ENCODE measurements at places on chromosomes 6 and 20. TPM values are rescaled to one million over a fixed set of nuclear protein-coding genes. Genes with fewer than 3 reads are reported as not detected.

- no peaks in the 10 kb centered on the region for H3K27me3 ChIP-seq
- H3K4me1 ChIP-seq = no peaks in the 10 kb centered on the region
- no peak for DNase-seq
- no peak overlapping the region for H3K27ac ChIP-seq
- H3K36me3 ChIP-seq = no peaks in the 10 kb centered on the region
These were observed 1286.4 kb downstream of the EPHA7 start for GRCh38 chr6:92132957-92133356.

DNA sequence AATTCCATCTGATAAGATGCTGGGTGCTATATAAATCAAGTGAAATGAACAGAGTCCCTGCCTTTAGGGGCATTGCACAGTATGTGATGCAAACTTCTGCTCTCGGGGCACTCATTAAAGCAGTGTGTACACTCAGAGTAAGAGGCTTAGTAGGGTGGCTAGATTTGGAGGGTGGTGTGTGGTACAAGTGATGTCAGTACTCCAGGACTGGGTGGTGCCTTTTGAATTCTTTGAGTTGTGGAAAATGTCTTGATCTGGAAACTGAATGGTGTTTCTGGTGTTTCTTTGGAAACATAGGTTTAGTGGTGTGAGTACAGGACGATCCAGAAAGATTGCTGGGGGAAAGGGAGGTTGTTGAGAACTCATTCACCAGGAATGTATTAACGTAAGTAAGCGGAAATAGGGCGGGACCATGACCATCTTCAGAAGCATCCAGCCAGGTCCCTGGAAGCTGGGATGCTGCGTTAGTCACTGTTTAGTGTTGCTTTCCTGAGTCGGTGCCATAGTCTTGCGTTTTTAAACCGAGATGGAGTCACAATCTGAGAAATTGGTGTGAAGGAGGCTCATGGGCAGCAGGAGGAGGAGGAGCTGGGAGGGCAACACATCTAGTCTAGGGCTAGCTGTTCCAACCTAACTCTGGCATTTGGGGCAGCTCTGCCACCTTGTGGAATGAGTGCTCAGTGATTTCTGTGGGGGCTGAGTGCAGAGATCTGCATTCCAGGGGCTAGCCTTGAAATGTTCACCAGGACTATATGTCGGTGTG is 70.3 kb downstream of the SCAND1 start:
- H3K27me3 ChIP-seq = no peaks in the 10 kb centered on the region
- peak overlapping the region; percentile 71 for H3K27ac ChIP-seq
- peak; percentile 62 for DNase-seq
- H3K4me1 ChIP-seq = no peaks in the 10 kb centered on the region
- H3K4me3 ChIP-seq = peak overlapping the region; percentile 34
- no peaks in the 10 kb centered on the region for H3K36me3 ChIP-seq

- DNase-seq = no peak
- H3K4me3 ChIP-seq = no peak overlapping the region
- H3K4me1 ChIP-seq = no peaks in the 10 kb centered on the region
- H3K36me3 ChIP-seq = no peaks in the 10 kb centered on the region
These were observed 57.8 kb downstream of the SLC2A10 start for GRCh38 chr20:46767127-46767761.

GRCh38 chr20:16434062-16434664 is 139.1 kb downstream of the KIF16B start:
- H3K36me3 ChIP-seq = no peaks in the 10 kb centered on the region
- H3K27ac ChIP-seq = no peak overlapping the region
- no peak overlapping the region for H3K4me3 ChIP-seq
- H3K4me1 ChIP-seq = no peaks in the 10 kb centered on the region
- no peaks in the 10 kb centered on the region for H3K27me3 ChIP-seq

DNA sequence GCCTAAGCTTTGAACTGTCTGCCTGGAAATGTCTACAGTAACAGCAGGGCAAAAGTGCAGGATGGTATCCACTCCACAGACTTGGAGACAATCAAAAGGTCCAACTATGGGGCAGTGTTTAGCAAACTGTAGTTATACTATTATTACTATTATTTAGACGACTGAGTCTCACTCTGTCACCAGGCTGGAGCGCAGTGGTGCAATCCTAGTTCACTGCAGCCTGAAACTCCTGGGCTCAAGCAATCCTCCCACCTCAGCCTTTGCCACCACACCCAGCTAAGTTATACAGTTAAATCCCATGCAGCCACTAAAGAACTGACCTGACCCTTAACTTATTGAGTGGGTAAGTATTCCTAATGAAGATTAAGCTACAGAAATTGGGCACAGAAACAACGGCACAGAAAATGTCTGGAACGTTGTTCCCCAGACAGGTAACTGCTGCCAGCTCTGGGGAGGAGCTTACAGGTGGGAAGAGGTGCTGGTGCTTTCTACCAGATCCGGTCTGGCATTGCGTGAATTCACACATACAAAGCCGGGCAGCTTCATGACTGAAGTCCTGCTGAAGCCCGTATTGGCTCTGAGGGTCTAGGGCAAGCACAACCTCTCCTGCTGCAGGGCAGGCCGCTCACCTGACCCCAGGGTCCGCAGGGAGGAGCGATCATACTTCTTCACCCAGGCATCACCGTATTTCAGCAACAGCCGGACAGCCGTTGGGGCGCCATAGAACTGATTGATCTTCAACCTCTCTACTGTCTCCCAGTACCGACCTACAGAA is 27.0 kb upstream of the APMAP start:
- no peaks in the 10 kb centered on the region for H3K4me1 ChIP-seq
- H3K4me3 ChIP-seq = no peak overlapping the region
- DNase-seq = no peak
- no peaks in the 10 kb centered on the region for H3K36me3 ChIP-seq
- H3K27me3 ChIP-seq = no peaks in the 10 kb centered on the region

DNA sequence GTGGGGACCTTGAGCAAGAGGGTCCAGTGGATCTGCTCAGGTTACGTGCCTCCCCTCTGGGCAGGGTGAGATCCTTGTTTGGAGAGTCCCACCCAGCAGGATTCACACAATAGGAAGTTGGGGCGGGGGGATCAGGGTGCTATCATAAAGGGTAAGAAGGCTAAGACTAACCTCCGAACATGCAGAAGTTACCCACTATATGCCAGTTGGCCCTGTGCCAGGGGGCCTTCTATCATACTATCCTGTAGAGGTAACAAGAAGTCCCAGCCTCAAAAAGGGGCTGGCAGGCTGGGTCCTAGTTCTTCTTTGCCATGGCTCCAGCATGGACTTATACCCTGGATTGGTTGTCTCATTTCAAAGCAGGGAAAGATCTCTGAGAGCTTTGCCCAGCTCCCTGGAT is 94.1 kb downstream of the CDH26 start:
- no peak overlapping the region for H3K27ac ChIP-seq
- no peaks in the 10 kb centered on the region for H3K4me1 ChIP-seq
- H3K36me3 ChIP-seq = no peaks in the 10 kb centered on the region
- no peak overlapping the region for H3K4me3 ChIP-seq
- no peak for DNase-seq
- no peaks in the 10 kb centered on the region for H3K27me3 ChIP-seq

DNA sequence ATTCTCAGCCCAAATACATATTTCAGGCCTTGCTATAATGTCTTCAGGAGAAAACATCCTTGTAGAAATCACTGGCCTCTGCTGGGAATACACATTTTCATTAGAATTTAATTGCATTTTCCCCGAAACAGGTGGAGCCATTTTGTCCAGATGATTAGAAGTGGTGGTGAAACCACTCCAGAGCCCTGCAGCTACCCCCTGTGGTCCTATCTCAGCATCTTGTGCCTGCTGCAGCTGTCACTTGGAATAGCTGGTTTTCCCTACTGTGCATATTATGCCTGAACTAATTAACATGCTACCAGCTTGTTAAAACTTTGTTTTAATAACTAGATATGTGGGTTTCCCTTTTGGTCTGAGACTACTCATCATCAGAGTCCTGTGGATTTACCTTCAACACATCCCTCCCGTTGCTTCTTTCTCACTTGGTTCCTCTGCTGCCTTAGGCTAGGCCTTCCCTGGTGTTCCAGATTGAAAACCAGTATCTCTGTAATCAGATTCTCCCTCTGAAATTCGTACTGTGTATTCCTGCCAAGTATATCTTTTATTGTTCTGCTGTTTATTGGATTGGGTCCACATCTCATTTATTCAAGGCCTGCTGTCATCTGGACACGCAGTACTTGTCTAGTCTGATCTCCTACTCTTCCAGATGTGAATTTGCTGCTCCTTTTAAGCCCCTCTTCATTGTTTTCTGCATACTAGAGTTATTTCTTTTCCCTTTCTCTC is 15.2 kb downstream of the DNAH8 start:
- no peaks in the 10 kb centered on the region for H3K27me3 ChIP-seq
- no peak overlapping the region for H3K27ac ChIP-seq
- H3K36me3 ChIP-seq = no peaks in the 10 kb centered on the region

DNA sequence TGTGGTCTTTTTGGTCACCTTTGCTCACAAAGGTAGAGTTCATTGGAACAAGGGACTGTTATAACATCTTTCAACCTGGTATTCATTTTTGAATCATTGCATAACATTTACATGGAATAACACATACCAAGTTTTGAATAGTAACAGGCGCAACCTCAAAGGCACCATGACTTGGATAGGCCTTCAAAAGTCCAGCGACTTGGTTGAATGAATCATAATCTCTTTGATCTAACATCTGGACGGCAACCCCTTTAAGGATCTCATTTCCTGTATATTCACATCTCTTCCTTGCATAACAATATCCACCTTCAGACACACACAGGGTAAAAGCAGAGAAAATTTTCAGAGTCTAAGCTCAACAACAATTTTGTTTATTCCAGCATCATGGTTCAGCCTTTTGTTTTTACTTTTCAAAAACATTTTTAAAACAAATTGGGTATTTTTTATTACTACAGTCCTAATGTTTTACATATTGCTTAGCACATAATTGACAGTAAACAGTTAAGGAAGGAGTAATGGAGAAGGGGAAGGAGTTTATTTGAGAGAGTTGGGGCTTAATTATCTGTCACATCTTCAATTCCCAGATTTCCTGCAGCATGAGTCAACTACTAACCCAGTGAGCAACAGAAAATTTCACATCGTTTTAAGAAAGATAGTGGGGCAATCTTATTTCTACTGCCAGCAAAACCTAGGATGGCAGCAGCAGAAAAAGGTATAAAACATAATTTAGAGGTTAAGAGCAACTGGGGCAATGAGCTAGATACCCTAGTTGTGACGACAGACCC is 41.8 kb upstream of the F13A1 start:
- H3K4me1 ChIP-seq = no peaks in the 10 kb centered on the region
- H3K27ac ChIP-seq = peak overlapping the region; percentile 43
- DNase-seq = no peak
- H3K4me3 ChIP-seq = no peak overlapping the region
- no peaks in the 10 kb centered on the region for H3K36me3 ChIP-seq

GRCh38 chr20:20450521-20450920 is 82.6 kb downstream of the INSM1 start:
- no peaks in the 10 kb centered on the region for H3K4me1 ChIP-seq
- H3K27me3 ChIP-seq = no peaks in the 10 kb centered on the region
- H3K36me3 ChIP-seq = no peaks in the 10 kb centered on the region
- H3K27ac ChIP-seq = no peak overlapping the region
- no peak for DNase-seq
- no peak overlapping the region for H3K4me3 ChIP-seq

GRCh38 chr6:154395316-154395715 is 38.7 kb upstream of the IPCEF1 start:
- no peaks in the 10 kb centered on the region for H3K27me3 ChIP-seq
- no peaks in the 10 kb centered on the region for H3K36me3 ChIP-seq
- DNase-seq = no peak
- H3K27ac ChIP-seq = no peak overlapping the region

DNA sequence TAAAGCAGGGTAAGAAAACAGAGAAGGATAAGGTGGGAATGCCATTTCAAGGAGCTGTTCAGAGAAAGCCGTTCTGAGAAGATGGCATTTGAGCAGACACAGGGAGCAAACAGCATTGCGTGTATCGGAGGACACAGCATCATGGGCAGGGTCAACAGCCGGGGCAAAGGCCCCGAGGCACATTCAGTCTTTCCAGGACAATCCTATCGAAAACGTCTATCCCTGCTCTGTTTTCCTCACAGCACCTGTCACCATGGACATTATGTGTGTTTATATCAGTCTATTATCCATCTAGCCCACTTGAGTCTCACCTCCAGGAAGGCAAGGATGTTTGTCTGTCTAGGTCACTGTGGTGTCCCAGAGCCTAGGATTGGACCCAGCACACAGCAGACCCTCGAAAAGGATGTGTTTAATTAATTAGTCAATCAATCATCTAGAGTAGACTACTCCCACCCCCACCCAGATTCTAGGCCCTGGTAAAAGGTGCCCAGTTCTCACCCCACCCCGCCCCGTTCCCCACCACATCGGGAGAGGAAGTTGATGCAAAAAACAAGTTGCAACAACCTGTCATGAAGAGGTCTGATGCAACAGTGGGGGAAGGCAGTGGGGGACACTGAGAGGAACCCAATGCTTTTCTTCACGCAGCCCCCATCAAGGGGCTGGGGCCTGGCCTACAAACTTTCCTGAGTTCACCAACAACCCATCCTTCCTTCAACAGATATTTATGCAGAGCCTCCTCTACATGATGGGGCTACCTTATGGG is 66.6 kb downstream of the PREX1 start:
- no peaks in the 10 kb centered on the region for H3K27me3 ChIP-seq
- H3K36me3 ChIP-seq = no peaks in the 10 kb centered on the region
- H3K27ac ChIP-seq = peak overlapping the region; percentile 84
- no peaks in the 10 kb centered on the region for H3K4me1 ChIP-seq

DNA sequence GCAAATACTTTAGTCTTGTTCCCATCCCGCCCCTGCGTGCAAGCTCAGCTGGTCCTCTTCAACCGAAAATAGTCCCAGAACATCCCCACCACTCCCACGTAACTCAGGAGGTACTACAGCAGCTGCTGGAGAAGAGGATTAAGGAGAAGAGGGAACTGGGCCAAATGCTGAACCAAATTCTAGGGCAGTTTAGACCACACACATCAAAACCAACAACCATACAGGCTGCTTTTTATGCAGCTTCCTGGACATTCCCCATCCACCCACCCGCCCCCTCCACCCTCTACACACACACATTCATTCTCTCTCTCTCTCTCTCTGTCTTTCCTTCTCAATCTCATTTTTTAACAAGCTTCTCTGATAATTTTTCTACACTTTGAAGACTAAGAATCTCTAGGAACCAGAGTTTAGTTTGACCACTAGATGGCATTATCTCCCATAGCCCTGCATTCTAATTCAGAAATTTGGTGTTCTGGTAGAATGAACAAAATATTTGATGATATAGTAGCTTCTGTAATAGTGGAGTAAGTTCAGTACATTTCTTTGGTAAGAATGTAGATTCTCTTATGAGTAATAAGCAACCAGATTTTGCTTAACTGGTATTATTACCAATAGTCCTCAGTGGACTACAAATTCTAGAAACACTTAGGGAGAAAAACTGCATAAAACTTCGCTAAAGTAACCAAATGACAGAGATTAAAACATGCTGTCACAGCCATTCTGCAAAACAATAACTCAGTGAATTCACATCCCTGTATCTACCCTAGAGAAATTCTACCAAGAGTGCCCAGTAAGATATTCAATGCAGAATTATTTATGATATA is 52.1 kb upstream of the BEND6 start:
- no peaks in the 10 kb centered on the region for H3K27me3 ChIP-seq
- no peaks in the 10 kb centered on the region for H3K36me3 ChIP-seq
- H3K27ac ChIP-seq = no peak overlapping the region
- H3K4me1 ChIP-seq = no peaks in the 10 kb centered on the region

Gene GCLC
- total RNA-seq = 33.8 TPM

Gene ZNF311
- total RNA-seq = 0.96 TPM

Gene BEND6
- 1.0 TPM for total RNA-seq

Gene UTRN
- 263 TPM for total RNA-seq

Gene HCRTR2
- not detected for total RNA-seq

Gene DSE
- 40.6 TPM for total RNA-seq
